ENCODE measurements at places on chromosomes 11 and 22.

DNA sequence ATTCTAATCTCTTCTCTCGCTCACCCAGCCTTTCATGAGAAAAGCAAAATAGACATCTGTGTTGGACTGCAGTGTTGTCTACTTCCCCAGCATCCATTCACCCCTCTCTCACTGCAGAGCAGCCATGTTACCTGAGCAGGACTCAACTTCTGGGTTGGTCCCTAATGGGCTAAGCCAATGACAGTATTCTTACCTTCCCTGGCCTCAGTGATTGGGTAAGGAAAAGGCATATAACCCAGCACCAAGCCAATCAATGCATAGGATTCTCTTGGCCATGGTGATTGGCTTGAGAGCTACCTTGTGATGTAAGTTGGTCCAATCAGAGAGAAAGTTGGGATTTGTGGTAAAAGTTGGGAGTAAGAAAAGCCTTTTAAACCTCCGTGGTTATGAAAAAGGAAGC, 99.8 kb upstream of the NECTIN1 start:
- no peak for DNase-seq

DNA sequence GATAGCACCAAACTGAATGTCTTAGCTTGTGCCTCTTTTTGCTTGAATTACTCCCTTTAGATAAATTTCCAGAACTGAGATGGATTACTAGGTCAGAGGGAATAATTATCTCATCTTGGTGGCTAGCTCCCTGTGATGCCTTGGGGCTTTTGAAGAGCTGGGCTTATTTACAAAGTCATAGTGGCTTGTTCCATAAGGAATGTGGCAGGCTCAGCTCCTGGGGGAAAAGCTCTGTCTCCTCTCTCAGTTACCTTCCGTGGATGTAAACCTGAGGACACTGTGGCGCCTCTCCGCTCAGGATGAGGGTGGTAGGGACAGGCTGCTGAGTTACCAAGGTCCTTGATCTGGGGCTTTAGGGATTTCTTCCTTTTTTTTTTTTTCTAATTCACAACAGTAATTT, 121.7 kb downstream of the PARVA start:
- no peak for DNase-seq

DNA sequence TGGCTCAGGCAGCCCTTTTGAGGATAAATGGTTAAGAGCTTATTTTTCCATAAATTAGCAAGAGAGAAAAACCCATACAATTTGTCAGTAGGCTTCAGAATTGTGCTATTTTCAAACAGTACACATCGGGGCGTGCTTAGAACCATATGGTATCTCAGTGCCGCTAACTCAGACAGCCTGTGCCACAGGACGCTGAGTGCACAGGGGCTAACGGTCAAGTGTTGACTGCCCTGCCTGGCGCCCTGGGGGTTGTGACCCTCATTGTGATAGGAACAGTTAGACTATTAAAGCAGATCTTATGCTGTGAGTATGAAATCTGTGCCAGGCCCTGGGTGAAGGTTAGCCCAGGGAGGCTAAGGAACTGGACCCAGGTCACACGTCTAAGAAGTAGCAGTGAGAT, 1519.7 kb downstream of the BRD1 start:
- DNase-seq, result no peak

DNA sequence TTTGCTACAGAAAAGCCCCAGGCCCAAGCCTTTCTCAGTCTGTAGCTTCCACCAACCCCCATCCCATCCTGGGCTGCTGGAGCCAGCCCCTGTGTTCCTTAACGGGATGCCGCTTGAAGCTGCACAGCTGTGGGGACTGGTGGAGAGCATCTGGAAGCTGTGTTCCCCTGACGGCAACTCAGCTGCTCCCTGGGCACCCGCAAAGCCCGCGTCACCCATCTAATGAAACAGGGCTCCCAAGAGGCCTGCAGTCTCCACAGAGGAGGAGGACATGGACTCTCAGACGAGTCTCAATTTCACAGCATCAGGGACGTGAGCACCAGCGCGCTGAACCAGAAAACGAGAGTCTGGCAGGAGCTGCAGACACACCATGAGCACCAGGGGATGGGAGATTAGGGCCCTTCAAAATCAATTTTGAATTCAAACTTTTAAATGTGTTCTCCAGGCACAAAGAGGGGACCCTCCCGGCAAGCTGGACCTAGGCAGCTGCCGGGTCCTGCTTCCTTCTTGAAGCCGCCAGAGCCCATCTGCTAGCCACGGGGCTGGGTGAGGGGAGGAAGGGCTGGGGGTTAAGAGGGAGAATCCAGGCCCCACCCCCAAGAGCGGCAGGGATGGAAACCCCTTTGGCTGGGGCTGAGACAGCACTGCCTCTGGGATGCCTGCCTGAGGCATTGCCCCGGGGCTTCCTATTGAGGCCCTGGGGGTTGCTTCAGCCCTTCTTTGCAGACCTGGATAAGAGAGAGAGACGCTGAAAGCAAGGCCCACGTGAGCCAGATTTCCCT, 21.0 kb downstream of the LMO1 start:
- no peak for DNase-seq

GRCh38 chr11:118536726-118537125, 5.7 kb downstream of the TMEM25 start:
- no peak for DNase-seq

GRCh38 chr11:20458905-20459632, 71.6 kb downstream of the PRMT3 start:
- no peak for DNase-seq

DNA sequence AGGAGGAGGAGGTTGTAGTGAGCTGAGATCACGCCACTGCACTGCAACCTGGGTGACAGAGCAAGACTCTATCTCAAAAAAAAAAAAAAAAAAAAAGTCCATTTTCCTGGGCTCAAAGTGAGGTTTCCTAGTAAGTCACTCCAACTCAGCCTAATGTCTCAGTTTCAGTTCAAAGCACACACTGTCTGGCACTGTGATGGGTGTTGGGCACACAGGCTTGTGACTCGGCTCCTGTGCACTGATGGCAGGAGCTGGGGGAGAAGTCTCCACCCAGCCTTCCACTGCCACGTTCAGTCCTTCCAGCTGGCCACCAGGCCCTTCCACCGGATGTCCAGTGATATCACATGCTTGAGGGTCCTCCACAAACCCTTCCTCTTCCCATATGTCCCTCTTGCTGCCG, 186.0 kb downstream of the CEP164 start:
- no peak for DNase-seq

DNA sequence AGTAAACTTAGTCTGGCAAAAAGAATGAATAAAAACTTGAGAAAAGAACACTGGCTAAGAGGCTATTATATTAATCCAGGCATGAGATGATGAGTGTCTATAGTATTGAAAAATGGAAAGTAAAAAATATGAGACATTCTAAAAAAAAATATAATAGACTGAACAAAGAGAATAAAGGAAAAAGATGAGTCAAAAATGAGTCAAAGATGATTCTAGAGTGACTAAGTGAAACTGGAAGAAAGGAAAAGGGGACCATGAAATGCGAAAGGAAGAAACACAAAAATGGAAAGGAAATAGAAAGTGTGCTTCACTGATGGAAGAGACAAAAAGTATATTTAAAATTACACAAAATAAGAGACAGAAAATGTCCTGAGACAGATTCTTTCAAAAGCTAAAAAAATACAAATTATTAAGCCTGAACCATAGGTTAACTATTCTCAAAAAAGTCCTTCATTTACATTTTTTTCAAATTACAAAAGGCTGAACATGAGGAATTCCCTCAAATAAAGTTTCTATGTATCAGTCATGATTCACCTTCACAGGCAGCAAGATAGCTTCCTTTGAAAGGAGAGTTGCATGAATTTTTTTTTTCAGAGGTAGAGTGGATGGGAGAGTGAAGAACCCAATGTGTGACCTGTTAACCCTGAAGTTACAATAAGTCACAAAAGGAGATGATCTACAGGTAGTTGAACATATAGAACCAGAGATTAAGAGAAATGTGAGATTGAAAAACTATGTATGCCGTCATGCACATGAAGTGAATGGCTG, 75.2 kb downstream of the EIF3M start:
- DNase-seq, result no peak

DNA sequence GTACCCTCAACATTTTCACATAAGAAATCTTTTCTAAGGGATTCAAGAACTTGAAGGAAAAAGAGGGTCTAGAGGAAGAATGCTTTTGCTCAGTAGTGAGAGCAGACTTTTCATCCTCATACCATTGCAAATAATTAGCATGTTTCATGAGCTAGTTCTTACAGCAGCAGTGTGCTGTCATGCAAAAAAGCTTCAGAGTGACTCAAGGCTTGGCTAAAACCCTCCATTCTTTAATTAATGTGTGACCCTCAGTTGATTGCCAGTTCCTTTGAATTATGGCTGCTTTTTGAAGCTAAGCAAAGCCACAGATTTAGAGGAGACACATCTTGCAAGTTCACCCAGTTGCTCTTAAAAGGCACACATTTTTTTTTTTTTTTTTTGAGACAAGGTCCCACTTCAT, 36.6 kb upstream of the PCF11 start:
- no peak for DNase-seq

DNA sequence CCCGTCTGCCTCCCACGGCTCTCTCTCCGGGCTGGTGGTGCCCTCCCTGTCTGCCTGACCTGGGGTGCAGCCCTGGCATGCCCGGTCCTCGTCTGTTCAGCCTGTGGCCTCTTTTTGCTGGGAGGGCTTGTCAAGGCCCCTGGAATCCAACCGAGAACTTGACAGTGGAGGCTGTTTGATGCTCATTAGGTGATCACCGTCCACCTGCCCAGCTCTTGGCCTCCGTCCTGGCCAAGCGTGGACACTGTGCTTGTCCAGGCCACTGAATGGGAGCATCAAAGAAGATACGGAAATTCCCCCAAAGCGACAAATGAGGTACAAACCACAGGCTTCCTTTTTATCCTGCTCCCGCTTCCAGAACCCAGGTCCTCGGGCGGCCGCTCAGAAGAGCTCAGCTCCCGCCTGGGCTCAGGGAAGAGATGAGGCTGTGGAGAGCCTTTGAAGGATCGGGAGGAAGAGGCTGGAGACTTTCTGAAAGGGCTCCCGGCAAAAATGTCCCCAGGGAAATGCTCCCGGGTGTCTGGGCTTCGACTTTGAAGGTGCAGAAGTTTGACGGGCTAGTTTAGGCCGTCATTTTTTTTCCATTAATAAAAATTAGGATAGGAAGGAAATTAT, 1273.9 kb downstream of the BRD1 start:
- DNase-seq, result no peak

DNA sequence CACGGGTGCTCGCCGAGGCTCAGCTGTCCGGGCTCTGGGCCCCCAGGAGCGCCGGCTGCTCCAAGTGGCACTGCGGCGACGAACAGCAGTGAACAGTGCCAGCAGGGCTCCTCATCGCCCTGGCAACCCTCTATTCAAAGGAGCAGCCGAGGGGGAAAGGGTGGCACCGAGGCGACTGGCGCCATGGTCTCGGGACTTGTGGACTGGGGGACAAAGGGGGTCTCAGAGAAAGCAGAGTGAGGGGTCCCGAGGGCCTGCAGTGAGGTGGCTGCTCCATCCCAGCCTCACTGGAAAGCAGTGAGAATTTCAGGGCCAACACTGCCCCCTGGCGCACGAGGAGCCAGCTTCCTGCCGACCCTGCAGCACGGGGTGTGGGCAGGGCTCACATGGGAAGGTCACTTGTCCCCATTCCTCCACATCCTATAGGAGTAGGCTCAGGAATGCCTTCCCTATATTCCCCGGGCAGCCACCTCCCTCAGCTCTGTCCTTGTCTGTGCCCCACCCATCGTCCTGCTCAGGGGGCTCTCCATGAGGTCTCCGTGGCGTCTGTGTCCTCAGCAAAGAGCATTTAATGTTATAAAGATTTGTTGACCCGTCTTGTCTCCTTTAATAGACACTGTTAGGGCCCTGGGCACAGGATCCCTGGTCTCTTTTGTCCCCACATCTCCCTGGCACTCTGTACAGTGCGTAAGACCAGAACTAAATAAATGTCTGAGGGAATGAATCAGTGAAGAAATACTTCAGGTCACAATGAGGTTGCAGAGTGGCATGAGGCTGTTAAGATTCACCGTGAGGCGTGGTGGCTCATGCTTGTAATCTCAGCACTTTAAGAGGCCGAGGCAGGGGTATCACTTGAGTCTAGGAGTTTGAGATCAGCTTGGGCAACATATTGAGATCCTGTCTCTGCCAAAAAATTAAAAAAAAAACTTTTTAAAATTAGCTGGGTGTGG, 26.4 kb downstream of the LRFN4 start:
- DNase-seq, result peak; percentile 96

- DNase-seq, result peak; percentile 8
These were observed 9.9 kb downstream of the KCNQ1OT1 start for GRCh38 chr11:2689651-2690575.
